ENCODE measurements at places on chromosomes 4 and X. TPM values are rescaled to one million over a fixed set of nuclear protein-coding genes. Genes with fewer than 3 reads are reported as not detected.

Gene SPANXC
- polyA plus RNA-seq: not detected

DNA sequence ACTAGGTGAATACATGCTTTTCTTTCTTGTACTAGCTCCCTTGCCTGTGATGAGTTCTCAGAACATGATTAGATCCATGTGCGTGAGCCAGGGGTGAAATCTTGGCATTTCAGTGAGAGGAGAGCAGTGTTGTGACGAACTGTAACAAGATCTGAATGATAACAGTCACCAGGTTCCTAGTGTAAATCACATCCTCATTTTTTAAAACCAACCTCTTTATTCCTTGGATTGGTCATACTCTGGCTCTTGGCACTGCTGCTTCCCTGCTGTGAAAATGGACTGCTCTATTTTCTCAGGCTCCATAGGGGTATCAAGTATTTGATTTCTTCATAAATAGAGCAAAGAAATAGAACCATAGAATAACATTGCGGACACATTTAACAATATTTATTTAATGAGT is 206.3 kb downstream of the SLC4A4 start:
- peak; percentile 54 for DNase-seq

DNA sequence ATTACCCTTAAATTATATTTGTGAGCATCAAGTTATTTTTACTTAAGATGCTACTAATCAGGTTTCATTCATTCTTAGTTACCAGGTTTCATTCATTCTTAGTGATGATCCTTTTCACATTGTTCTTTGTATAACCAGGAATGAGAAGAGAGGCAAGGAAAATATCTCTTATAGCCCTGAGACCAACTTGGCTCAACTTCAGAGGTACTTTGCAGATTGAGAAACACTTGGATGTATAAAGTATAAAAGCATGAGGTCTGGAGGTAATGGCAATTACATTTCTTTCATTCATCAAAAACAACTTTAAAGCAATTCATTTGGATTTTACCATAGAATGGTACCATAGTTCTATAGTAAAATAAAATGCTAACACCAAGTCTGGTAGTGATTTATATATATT is 231.0 kb downstream of the PRDM5 start:
- no peak for DNase-seq

DNA sequence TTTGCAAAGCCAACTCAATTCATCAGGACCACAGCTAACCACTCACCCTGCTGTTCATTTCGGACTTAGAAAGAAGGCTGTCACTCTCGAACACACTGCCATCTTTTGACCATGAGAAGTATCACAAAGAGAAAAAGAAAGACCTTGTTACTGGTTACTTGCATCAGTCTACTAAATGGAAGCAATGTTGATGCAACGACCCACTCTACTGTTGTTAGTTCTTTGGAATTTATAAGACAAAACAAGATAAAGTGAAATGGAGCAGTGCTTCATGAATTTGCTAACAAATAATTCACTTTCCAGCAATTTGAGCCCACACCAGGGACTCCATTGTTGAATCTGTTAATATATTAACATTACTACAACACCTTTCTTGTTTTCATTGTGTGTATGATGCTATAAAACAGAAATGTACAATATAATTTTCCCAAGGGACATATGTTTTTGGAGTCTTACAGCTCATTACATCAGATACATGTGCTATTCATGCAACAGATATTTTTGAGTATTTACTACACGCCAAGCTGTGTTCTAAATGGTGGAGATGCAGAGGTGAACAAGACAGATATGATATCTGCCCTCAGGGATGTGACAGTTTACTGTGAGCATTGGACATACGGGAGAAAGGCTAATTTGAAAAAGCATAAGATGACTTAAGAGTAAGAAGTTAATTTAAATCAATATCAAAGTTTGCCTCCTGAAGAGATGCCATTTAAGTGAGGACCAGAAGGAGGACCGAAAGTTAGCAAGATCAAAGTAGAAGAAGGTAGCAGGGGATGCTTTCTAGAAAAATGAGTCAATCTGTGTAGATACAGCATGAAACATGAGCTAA is 87.2 kb downstream of the AREG start:
- no peak for DNase-seq

- no peak for DNase-seq
These were observed 7.3 kb upstream of the DTHD1 start for GRCh38 chr4:36274158-36274557.

GRCh38 chr4:5718411-5718810 is 7.4 kb downstream of the EVC start:
- no peak for DNase-seq

DNA sequence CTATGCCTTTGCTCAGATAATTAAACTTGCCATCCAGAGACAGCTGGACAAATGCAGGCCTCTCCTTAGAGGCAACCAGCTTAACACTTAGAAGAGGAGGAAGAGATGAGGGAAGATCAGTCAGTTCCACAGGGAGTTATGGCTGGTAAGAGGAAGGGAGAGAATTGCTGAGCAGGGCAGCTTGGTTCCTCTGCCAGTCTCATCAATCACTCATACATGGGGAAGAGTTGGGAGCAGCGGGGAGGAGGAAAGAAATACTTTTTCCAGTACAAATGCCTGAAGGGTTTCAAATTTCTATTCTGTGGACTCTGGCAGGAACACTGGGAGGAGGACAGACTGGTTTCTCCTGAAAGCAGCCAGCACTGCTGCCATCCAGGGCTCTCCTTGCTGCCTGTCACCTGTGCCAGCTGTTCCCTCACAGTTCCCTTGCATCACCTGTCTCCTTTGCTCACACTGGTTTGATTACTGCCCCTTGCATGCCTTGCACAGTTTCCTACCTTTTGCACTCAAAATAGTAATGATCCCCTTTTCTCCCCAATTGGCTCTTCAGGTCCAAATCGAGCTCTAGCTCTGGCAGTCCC is 59.5 kb downstream of the PGRMC2 start:
- no peak for DNase-seq

DNA sequence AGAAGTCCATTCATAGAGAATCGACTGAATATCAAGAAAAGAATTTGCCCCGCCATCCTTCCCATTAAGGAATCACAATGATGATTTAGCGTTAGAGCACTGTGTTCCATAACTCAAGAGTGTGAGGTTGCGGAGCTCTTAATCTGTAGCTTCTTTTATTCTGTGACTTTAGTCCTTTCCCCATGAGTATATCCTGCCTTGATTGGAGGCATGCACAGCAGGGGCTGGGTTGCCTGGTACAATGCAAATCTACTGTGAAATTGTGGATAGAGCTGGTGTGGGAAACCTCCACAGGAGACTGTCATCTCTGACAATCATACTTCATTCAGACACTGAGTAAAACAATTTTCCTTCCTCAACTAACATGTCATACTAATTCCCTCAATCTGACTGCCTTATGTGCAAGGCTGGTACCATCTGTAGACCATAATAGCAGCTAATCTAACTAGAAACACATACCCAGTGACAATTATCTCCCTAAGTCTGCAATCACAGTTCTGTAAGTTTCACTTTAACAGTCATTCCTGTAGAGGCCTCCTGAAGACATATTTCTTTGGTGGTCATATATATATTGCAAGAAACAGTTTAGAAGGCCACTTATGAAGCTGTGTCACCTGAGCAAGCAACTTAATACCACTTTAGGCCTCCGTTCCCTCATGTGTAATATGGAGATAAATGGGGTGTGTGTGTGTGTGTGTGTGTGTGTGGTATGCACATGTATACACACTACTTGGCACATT is 355.2 kb upstream of the FAM241A start:
- DNase-seq: no peak

- DNase-seq: peak; percentile 41
These were observed 230.8 kb downstream of the INPP4B start for GRCh38 chr4:142615324-142615665.

DNA sequence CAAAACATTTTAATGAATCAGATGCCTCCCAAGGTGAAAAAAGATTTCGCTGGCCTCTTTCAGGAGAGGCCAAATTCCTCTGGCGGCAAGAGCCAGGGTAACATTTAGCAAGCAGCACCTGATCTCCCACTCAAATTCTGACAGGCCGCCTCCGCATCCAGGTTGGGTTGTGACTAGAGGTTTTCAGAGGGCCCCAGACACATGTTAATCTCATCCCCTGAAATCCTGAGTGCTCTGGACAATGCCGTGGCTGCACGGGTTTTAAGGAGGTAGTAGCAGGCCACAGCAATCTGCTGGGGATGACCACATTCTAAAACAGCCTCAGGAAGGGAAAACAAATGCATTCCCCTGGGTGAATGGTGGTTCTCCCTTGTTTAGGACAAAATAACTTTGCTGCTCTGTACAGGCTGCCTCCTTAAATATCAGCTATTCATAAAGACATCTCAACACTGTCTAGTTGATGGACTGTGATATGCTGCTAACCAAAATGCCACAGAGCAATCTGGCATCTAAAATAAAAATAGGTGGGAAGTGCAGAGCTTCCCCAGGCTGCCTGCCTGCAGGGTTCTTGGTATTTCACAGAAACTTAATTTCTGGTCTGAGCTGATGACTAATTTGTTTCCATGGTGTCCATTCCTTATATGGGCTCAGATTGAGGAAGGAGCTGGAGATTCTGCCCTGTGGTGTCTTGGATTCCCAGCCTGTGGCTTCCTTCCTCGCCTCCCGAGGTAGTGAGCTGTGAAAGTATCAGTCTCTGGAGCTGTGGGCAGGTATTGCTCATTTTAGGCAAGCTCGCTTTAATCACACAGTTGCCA is 202.0 kb downstream of the DCLK2 start:
- peak; percentile 47 for DNase-seq

DNA sequence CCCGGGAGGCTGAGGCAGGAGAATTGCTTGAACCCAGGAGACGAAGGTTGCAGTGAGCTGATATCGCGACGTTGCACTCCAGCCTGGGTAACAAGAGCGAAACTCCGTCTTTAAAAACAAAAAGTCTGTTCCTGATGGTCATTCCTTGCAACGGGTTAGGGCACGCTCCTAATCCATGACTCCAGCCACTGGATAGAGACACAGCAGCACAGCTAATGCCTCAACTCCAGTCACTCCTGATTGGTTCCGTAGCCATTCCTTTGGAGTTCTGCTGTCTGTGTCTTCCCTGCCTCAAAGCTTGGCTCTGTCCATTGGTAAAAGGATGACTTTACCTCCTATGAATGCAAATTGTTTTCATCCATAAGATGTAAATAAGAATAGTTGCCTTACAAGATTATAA is 44.3 kb upstream of the FAM9A start:
- no peak for DNase-seq

Gene RAB9A
- polyA plus RNA-seq: 24.0 TPM

- DNase-seq: no peak
These were observed 8.6 kb upstream of the CCDC110 start for GRCh38 chr4:185480016-185480732.

Gene CXCL1
- polyA plus RNA-seq: 0.53 TPM

- DNase-seq: no peak
These were observed 73.9 kb downstream of the HDAC8 start for GRCh38 chrX:72498782-72499181.

GRCh38 chrX:386239-386767 is 404 bp downstream of the PPP2R3B start:
- no peak for DNase-seq

DNA sequence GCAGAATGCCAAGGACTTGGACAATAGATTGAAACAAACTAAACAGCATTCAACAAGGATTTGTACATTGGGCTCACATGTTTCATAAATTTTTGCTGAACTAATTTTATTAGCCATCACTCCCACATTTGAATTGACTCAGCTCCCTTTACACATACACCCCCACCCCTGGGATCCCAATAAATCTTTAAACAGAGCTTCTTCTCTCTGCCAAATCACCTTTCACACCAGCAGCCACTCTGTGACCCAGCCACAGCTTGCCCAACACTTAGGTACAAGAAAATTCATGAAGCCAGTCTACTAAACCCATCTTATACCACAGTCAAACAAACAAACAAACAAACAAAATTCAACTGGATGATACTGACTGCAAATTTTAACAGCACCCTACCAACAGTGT is 21.6 kb downstream of the PHKA2 start:
- no peak for DNase-seq

Gene SHOX
- polyA plus RNA-seq: 22.8 TPM

Gene MAGED4B
- 44.9 TPM for polyA plus RNA-seq

- no peak for DNase-seq
These were observed 792 bp downstream of the PPID start for GRCh38 chr4:158722291-158722916.

Gene NSUN7
- polyA plus RNA-seq: 0.18 TPM

Gene H2BW2
- not detected for polyA plus RNA-seq

GRCh38 chr4:188021548-188022249 is 26.1 kb downstream of the ZFP42 start:
- no peak for DNase-seq

- no peak for DNase-seq
These were observed 261.2 kb downstream of the TRIML1 start for GRCh38 chr4:188400451-188400850.

Gene TAF7L
- 0.13 TPM for polyA plus RNA-seq

- DNase-seq: no peak
These were observed 21.8 kb downstream of the TLR2 start for GRCh38 chr4:153705743-153706468.

GRCh38 chr4:11408233-11408967 is 20.3 kb downstream of the HS3ST1 start:
- no peak for DNase-seq

Gene SRPK3
- 1.1 TPM for polyA plus RNA-seq

Gene PAGE3
- polyA plus RNA-seq: not detected

- no peak for DNase-seq
These were observed 2.6 kb upstream of the DOCK11 start for GRCh38 chrX:118493016-118493415.

- DNase-seq: no peak
These were observed 58.0 kb downstream of the SEPTIN11 start for GRCh38 chr4:77007358-77008230.

- no peak for DNase-seq
These were observed 5.9 kb upstream of the SEPTIN6 start for GRCh38 chrX:119698845-119699244.

DNA sequence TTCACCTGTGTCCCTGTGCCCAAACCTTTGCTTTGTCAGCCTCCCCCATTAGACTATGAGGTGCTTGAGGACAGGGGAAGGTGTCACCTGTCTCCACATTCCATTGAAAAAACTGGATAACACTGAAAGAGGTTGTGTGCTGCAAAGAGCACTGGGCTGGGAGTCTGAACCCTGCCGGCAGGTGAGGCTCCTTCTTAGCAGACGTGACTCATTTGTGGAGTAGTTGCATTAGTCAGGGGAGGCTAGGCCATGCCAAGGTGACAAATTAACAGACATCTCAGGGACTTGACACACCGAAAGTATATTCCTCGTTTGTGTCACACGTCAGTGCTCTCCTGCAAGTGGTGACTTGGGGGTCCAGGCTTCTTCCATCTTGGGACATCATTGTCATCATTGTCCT is 95.9 kb upstream of the STX18 start:
- DNase-seq: no peak

Gene SLC4A4
- polyA plus RNA-seq: 1.9 TPM

GRCh38 chr4:176376032-176376614 is 56.4 kb downstream of the SPCS3 start:
- no peak for DNase-seq

DNA sequence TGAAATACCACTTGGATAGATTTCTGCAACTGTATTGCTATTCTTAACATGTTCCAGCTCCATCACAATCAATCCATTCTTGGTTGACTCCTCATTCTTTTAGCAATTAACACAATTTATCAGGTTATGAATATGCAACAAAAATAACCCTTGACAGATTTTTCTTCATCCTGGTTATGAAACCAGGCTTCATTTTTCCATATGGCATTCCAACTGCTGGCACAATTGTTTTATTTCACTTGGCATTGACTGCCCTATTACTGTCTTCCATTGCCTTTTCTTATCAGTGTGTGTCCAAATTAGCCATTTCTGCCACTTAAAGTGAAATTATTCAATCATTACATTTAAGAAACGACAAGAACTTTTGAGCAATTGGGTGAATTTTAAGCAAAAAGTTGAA is 388.8 kb upstream of the EPHA5 start:
- no peak for DNase-seq

- DNase-seq: no peak
These were observed 145.2 kb downstream of the PDHA2 start for GRCh38 chr4:95985051-95985450.

Gene SLC26A1
- 0.09 TPM for polyA plus RNA-seq
